ENCODE measurements at places on chromosomes 16 and 17.
A peak's percentile ranks its signal among the peaks of the same experiment; 100 is the strongest.

DNA sequence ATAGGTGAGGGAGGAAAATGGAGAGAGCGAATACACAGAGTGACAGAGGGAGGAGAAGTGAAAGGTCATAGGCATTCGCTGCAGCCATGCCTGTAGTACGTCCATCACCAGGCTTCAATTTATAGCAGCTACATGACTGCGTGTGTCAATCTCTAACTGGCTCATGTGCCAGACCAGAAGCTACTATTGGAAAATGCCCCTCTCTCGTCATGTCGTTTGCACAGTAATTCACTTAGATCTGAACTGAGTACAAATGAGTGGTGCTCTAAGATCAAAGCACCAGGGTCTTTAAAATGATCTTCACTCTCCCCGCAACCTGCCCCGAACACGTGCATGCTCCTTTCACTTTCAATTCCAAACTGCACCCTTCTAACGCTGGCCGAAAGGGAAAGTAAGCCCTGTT is 51.3 kb downstream of the ADCY9 start:
- DNase-seq = no peak

- no peak for DNase-seq
Observed at GRCh38 chr17:77451245-77451893, 310.6 kb downstream of the SEC14L1 start.

GRCh38 chr16:2514333-2515179 is 804 bp downstream of the ATP6V0C start:
- no peak for DNase-seq

GRCh38 chr17:77146246-77146632 is 5.5 kb downstream of the SEC14L1 start:
- DNase-seq = no peak

DNA sequence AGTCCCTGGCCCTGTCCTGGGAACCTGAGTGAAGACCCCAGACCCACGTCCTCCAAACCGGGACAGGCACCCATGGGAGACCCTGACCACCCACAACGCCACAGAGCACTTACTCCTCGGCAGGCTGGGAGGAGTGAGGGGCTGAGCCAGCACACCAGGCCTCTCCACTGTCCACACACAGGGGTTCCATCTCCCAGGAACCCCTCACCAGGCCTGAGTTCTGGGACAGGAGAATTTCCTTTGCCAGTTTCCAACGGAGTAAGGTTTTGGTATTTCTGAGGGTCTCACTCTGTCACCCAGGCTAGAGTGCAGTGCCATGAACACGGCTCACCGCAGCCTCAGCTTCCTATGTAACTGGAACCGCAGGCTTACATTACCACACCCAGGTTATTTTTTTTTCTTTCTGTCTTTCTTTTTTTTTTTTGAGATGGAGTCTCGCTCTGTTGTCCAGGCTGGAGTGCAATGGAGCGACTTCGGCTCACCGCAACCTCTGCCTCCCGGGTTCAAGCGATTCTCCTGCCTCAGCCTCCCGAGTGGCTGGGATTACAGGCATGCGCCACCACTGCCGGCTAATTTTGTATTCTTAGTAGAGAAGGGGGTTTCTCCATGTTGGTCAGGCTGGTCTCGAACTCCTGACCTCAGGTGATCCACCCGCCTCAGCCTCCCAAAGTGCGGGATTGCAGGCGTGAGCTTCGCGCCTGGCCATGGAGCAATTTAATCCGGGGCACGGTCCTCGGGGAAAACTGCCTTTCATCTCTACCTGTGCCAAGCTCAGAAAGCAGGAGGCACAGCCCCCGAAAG is 1.6 kb downstream of the PGAP6 start:
- DNase-seq = no peak

DNA sequence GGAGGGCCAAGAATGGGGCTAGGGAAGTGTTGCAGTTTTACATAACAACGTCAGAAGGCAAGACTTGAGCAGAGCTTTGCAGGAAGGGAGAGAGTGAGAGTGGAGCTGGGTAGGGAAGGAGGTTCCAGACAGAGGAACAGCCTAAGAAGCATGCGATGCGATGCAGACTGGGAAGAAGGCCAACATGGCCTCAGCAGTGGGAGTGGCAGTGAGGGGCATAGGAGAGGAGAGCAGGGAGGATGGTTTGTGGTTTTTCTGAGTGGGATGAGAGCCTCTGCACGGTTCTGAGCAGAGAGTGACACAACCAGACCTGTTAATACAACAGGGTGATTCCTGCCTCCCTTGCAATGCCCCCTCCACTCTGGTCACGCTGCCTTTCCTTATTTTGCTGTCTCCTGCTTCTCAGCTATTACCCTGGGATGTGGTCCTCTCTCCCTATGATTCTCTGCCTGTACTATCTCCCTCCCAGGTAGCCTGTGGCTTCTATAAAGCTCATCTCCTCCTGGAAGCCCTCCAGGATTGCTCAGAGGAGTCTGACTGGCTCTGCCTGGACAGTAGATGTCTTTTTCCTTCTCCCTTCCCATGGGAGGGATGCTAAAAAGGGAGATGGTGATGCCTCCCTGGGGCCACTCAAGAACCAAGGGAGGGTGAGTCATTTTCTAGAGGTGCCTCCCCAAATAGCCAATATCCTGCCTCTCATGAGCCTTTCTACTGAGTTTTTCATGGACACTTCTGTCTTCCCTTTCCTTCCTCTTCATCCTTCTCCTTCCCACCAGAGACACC is 38.7 kb upstream of the NGFR start:
- DNase-seq = peak; percentile 63

DNA sequence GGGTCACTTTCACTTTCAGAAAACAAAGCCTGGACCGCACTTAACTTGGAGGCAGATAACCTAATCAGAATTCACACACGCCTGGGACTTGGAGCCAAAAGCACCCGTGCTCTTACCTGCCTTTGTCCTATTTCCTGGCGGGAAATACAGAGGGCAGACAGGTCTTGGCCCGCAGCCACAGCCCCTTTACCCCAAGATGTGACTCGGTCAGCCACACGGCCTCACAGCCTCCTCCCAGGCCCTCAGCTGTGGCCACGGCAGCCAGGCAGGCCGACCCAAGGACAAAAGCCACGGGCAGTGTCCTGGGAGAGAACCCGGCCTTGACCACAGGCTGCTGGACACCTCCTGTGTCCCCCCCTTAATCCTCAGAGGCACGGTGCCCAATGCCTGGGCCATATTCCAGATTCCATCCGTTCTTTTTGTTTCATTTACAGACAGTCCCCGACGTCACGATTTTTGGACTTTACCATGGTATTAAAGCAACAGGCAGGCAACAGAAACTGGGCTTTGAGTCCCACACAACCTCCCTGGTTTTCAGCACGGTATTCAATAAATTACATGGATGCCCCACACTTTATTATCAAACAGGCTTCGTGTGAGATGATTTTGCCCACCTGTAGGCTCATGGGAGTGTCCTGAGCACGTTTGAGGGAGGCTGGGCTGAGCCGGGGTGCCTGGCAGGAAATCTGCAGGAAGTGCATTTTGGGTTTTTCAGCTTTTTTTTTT is 30.1 kb upstream of the GAA start:
- no peak for DNase-seq

- no peak for DNase-seq
Observed at GRCh38 chr17:1566505-1567199, 4.1 kb upstream of the PITPNA start.

DNA sequence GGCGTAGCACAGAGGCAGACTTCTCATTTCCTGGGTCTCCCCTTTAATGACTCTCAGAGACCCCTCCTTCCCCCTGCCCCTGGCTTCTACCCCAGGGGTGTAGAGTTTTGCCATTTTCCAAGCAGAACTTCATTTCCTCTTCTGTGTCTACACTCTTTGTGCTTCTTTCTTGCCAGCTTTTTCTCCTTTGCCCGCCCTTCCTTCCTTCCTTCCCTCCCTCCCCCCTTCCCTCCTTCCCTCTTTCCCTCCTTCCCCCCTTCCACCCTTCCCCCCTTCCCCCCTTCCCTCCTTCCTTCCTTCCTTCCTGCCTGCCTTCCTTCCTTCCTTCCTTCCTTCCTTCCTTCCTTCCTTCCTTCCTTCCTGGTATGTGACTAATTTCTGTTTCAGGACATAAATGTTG is 47.0 kb downstream of the MAPT start:
- DNase-seq = no peak

GRCh38 chr17:66930933-66931332 is 33.6 kb upstream of the CACNG4 start:
- no peak for DNase-seq

DNA sequence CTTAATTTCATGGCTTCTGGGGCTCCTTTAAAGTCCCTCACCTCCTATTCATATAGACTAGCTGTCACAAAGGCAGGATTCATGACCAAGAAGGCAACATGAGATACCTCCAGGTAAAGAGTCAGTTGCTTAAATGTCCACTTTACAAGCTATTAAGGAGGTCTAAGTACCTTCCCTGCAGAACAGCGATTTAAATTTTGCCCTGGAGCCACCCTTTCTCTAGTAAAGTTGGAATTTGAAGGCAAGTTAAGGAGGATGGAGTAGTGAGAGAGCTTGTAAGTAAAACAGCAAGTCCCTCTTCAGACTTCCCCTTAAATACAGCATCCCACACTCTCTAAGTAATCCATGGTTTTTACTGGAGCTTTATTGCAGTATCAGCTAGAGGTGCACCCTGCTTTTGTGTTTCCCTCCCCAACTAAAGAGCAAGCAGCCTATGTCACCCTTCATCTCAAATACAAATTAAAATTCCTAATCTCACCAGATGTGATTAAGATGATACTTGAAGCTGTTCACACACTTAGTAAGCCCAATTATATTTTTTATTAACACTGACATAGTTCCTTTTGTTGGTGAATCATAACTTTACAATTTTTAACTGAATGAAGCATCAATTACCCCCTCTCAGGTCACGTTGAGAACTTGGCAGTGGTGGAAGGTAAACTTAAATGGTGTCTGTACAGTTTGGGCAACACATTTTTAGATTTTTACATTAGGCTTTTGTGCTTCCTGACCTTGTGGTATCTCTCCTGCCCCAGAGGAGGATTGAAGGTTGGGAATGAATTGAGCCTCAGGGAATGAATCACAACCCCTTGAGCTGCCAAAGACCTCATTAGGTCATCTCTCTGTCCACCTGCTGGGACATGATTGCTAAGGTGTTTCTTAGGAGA is 108.9 kb downstream of the TANGO6 start:
- DNase-seq = no peak

DNA sequence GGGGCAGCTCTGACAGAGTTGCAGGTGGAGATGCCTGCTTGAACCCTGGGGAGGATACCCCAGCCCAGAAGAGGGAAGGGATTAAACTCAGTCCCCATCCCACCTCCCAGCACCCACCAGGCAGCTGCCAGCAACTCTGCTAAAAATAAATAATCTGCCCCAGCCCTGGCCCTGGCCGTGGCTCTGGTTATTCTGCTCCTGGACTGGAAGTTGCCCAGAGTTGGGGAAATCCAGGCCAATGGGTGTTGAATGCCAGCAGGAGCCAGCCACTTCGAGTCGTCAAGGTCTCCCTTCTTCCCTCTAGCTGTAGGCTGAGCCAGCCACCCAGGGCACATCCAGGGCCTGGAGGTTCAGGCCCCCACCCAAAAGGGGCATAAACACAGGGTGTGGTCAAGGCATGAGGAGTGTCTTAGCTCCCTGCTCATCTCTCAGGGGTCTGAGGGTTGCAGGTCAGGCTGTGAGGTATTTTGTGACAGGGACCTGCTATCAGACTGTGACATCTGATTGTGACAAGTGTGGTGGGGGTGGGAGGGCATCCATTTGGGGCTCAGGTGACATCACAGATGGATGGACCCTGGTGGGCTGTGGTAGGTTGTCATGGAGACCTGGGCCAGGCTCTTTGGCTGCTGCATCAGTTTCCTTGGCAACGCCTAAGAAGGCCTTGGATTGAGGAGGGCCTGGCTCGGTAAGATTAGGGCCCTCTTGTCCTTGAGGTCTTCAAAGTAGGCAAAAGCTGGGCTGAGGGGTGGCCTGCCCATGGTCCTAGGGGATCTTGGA is 1.0 kb upstream of the RRAD start:
- DNase-seq = no peak

DNA sequence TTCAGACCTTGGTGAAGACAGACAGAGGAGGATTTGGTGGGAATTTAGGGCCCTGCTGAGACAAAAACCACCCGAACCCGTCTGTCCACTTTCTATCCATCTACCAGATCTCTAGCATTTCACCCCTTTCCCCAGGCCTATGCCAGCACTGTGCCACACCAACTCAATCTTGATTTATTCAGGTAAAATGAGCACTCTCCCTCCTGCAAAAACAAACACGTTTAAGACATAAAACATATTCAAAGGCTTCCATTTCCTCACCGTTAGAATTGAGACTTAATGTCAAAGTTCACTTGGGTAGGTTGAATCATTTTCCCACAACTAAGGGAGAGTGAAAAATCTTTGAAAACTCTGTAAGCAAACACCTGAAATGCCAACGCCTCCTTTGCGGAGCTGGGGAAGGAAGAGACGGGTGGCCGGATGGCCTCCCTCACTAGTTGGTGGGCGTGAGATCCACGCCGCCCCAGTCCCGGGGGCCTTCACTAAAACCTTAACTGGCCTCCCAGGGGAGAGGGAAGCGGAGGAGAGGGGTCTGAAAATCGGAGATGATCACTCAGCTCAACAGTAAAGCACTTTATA is 862 bp downstream of the DCAKD start:
- DNase-seq = no peak

- DNase-seq = no peak
Observed at GRCh38 chr17:59807892-59808509, 84.7 kb downstream of the TUBD1 start.

- DNase-seq = no peak
Observed at GRCh38 chr16:58652741-58653140, 23.1 kb upstream of the CNOT1 start.

- no peak for DNase-seq
Observed at GRCh38 chr16:85488414-85488813, 124.7 kb upstream of the GSE1 start.

GRCh38 chr16:77967054-77967904 is 55.1 kb upstream of the CLEC3A start:
- no peak for DNase-seq

- DNase-seq = no peak
Observed at GRCh38 chr16:49112754-49113153, 168.9 kb downstream of the CBLN1 start.

- no peak for DNase-seq
Observed at GRCh38 chr16:78509965-78510364, 410.5 kb downstream of the WWOX start.

DNA sequence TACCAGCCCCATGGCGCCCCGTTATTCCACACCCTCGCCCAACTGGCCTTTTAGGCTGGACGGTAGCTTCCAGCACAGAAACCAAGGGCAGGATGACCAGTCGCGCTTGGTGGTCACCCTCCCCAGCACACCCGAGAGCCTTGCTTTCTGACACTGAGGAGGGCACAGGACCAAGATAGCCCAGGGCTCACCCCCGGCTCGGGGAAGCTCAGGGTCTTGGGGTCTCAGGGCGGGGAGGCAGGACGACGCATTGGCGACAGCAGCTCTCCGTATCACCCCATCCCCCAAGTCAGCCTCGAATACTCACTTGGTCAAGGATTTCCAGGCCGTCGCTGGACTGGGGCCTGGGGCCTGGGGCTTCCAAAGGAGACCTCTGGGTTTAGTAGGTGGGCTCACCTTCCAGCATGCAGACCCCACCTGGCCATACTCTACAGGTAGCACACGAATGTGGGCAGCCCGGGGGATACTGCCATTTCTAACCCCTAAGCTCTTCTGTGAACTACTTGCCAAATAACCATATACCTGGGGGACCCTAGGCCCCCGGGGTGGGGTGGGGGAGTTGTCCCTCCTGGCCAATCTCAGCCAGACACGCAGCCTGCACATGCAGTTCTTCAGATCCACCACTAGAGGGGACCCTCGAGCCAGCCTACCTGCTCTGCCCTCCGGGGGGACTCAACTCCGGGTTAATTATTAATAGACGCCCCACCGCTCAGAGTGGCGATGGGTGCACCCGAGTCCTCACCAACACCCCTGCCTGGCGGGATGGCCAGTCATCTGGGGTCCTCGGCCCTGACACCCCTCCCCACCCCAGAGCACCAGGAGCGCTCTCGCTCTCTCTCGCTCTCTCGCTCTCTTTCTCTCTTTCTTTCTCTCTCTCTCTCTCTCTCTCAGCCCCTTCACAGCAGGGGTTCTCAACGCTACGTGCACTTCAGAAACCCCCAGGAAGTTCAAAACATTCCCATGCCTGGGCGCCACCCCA is 30.0 kb downstream of the TBC1D16 start:
- no peak for DNase-seq
